Inflammatory macrophage (primary cell): ENCODE measurements at places on chromosomes 7 and 10.

- DNase-seq = peak; percentile 27
Observed at GRCh38 chr10:96840841-96841518, 8.9 kb downstream of the LCOR start.

DNA sequence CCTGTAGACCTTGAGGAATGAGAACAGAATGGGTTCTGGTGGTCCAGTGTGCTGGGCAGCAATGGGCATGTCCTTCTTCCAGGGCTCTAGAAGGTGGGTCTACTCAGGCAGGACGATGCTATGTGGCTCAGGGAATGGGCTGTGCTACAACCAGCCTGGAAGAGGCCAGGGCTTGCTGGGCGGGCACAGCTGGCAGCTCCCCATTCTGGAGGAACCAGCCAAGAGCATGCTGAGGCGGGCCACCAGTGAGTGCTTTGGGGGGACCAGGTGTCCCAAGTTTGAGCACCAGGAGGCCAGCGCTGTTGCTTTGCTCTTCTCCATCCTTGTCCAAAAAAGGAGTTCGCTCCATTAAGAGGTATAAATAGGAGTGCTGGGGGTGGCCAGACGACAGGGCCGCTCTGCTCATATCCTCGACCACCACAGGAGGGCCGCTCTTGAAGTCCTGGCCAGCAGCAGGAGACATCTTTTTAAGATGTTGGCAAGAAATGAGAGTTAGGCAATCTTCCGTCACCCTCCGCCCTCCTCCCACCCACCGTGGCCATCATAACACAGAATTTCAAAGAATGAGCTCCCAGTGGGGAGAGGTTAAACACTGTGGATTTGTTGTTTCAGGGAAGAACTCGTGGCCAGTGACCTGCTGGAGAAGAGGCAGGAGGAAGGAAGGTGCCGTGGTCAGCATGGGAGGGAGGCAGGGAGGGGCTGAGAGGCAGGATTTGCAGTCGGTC, 141.3 kb downstream of the GRK5 start:
- no peak for DNase-seq

DNA sequence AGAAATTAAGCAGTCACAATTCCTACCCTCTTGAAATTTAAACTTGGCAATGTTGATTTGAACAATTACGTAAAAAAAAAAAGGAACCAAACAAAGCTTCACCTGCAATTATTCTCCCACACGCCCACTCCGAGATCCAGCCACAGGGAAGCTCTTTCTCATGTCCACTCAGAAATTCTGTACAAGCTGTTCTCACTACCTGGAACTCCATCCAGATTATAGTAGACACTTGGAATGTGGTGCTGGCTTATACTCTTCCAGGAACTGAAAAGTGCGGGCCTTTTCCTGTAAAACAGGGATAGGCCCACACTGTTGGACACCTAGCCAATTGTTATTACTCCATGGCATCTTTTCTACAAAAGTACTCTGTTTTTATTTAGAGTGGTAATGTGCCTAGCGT, 20.3 kb upstream of the TOMM7 start:
- DNase-seq = no peak

DNA sequence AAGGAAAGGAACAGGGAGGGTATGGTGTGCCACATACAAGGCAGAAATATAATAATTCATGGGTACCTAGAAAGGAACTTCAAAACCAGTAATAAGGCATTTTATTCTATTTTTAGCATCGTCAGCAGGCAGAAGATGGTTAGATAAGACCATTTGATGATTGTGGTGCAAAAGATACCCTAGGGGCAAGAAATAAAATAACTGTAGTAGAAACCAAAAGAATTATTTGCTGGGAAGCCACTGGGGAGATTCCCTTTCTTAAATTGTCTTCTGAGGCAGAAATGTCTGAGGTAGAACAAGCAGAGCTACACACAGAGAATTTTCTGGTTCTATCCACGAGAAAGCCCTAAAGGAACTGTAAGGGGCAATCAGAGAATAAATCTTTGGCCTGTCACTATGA, 64.3 kb upstream of the PCGF5 start:
- no peak for DNase-seq

DNA sequence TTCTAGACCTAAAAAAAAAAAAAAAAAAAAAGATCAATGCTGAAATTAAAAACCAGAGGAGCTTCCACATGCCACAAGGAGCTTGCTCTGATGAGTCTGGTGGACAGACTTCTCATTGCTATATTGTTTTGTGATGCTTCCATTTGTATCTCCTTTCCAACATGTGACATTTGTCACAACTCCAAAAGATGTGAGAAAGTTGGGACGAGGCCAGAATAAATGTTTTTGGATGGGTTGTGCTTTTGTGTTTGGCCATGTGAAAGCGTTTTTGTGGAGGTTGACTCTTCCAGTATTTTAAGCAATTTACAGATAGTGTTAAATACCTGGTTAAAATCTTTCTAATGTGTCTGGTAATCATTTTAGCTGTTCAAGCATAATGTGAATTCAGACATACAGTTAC, 280.1 kb downstream of the SKAP2 start:
- no peak for DNase-seq

DNA sequence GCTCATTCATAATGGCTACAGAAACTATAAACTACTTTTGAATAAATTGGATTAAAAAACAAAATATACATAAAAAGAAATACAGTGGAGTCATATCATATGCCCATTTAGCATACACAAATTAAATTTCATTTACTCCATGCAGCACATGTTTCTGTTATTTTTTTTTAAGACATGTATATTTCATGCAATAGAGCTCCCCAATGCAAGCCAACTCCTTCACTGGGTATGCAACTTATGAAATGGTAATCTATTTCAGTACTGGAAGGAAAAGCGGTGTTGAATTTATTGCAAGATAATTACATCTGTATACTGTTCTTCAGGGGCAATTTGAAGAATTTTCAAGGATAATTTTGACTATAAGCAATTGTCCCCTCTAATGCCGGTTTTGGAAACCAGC, 49.9 kb downstream of the NEUROD6 start:
- no peak for DNase-seq
